ENCODE measurements at places on chromosomes 12 and 14.

DNA sequence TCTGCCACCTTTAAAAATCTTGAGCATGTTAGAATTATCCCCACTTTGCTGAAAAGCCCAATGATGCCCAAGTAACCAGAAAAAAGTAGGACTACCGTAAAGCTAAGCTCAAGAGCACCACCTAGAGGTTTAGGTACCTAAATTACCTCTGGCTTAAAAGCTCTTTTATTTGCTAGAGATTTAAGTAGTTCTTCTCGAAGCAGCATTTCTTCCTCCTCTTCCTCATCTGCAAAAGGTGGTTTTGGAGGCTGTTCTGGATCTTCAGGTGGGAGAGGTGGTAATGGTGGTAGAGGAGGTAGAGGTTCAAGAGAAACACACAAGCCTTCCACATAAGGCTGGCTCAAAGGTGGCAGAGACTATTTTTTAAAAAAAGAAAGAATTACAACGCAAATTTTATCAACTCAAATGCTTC, 26.9 kb downstream of the ZFC3H1 start:
- DNase-seq = peak; percentile 39

- no peak for DNase-seq
Measured at GRCh38 chr12:13209436-13210235, 13.1 kb downstream of the EMP1 start.

- DNase-seq = no peak
Measured at GRCh38 chr14:79658769-79659168, 552.5 kb downstream of the DIO2 start.

DNA sequence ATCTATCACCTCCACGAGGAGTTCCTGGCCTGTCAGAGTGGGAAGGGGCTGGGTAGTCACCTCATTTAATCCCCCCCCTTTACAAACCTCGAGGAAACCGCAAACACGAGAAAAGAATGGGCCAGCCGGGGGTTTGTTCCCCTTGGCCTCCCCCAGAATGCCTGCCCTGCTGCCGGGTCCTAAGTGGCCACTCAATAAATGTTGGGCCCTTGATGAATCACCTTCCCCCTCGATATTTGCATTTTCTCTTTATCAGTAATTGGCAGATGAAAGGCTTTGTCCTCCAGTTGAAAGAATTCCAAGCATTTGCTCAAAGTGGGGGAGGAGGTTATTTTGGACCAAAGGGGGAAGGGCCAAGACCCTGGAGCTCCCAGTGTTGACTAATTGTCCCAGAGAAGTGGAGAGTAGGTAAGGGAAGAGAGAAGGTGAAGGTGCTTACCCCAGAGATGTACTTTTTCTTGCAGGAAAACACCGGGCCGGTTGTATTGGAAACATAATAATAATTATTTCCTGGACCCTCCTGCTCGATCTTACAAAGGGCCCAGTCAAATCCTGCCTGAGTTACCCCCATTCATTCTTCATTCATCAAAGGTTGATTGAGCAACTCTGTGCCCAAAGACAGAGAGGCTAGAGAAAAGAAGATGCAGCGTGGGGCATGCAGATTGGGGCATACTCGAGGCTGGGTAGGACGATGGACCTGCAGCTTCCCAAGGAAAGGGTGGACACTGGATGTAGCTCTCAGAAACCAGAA, 1.9 kb upstream of the KDM2B start:
- peak; percentile 39 for DNase-seq

DNA sequence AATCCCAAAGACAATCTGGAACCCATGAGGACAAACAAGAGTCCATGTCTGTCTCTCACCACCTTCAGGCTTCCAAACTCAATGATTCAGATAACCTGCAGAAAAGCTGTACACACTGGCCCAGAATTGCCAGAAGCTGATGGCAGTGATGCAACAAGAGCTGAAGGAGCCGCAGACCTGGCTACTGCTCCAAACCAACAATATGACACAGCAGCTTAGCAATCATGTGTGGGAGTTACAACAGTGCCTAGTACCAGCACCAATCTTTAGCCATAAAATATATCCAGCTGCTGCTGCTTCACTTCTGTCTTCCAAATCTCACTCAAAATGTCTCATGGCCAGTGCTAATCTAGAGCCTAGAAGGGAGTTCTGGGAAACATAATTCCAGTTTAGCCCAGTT, 22.0 kb downstream of the RPS6KA5 start:
- DNase-seq = no peak

- DNase-seq = peak; percentile 71
Measured at GRCh38 chr14:75715926-75716780, 55.1 kb downstream of the TTLL5 start.

DNA sequence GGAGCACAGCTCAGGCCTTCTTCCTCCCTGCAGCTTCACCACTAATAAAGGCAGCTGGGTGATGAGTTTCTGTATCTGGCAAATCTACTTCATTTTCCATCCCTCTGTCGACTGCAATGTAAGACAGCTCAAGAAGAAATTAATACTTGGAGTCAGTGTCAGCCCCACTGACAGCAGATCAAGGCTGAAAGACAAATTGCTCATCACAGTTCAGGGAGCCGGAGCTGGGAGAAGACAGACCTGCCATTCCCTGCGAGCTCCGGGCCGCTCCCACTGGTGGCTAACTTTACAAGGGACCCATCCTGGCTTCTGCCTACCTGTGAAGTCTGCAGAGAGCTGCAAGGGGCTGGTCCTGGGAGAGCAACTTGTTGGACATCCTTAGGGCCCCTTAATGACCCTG, 49.8 kb downstream of the CCDC60 start:
- no peak for DNase-seq

- no peak for DNase-seq
Measured at GRCh38 chr12:75868501-75868900, 163.1 kb downstream of the PHLDA1 start.

- DNase-seq = no peak
Measured at GRCh38 chr12:92404921-92405320, 259.3 kb upstream of the BTG1 start.

- no peak for DNase-seq
Measured at GRCh38 chr12:24099576-24099975, 150.1 kb upstream of the SOX5 start.

- DNase-seq = no peak
Measured at GRCh38 chr12:6189028-6189427, 11.2 kb upstream of the CD9 start.

GRCh38 chr14:86723254-86723624, 1193.3 kb downstream of the FLRT2 start:
- DNase-seq = no peak

GRCh38 chr14:68563251-68564131, 229.4 kb downstream of the ZFP36L1 start:
- DNase-seq = no peak

DNA sequence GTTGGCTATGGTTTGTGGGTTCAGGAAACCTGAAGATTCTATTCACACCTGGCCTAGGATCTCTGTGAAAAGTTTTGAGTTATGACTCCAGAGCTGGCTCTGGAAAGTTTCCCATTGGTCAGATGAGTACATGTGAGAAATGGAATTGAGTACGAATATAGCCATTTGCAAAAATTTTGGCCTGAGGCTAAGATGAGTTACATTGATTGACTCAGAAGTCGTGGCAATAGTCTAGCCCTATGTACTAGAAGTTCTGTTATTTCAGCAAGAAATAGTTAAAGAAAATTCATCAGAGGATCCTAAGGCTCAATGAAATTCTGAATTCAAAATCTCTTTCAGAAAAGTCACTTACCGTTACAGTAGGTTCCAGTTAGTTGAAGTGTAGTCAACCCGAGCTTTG, 109.9 kb downstream of the PTCSC3 start:
- DNase-seq = no peak

DNA sequence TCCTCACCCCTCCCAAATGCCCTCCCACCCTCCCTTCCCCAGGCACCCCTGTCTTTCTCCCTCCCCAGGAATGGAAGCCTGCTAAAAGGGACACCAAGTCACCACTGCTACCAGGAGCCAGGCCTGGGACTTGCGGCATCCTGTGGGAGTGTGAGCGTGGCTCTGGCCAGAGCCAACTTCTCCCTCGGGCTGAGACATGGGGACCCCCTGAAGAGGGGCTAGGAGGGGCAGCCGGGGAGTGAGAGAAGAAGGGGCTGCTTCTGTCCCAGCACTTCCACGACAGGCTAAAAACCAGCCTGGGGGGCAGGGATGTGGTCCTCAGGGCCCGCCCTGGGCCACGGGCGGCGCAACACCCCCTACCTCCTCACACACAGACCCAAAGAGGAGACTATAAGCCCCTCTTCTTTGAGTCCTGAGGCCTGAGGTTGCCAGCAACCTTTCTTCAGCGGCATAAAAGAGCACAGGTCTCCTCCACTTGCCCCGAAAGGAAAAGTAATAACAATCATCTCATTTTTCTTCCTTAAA, 278.9 kb downstream of the DPF3 start:
- no peak for DNase-seq

- DNase-seq = no peak
Measured at GRCh38 chr14:103045371-103045869, 11.9 kb downstream of the CDC42BPB start.

DNA sequence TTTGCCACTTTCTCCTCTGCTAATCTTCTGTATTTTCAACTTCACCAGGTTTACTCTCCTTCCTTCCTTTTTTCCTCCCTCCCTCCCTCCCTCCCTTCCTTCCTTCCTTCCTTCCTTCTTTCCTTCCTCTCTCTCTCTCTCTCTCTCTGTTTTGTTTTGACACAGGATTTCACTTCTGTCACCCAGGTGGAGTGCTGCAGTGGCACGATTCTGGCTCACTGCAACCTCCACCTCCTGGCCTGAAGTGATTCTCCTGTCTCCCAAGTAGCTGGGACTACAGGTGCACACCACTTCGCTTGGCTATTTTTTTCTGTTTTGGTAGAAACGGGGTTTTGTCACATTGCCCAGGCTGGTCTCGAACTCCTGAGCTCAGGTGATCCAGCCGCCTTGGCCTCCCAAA, 181.2 kb upstream of the BTG1 start:
- no peak for DNase-seq

- peak; percentile 10 for DNase-seq
Measured at GRCh38 chr12:81520064-81520945, 238.8 kb downstream of the PPFIA2 start.

DNA sequence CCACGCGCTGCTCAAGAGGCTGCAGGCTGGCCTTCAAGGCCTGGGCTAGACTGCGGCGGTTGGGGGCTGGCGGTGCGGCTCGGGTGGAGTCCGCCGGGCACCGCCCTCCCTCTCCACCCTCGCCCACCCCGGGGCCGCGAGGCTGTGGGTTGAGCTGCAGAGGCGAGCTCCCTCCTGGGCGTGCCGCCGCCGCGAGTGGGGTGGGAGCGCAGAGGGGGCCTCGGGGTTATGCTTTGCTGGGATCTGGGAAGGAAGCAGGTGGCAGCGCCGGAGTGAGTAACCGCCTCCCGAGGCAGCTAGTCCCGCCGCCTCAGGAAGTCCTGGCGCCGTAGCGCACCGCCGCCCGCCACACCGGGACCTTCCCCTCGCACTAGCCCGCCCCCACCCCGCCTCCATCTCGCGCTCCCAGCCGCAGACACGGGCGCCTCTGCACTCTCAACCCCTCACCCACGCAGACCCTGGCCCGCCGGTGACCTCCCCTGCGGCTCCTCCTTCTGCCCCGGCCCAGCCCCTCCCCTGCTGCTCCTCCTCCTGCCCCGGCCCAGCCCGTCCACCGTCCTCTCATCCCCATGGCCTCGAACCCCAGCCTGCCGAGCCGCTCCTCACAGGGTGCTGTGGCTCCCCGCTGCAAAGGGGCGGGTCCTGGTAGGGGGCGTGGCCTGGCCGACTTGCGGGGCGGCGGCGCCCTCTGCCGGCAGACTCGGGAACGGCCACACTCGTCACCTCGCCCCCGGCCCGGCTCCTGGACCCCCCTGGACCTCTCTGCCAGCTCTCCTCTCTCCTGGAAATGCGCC, 16.6 kb downstream of the TAMALIN start:
- DNase-seq = peak; percentile 48

GRCh38 chr14:49761839-49762551, 6.0 kb upstream of the KLHDC2 start:
- DNase-seq = peak; percentile 53

DNA sequence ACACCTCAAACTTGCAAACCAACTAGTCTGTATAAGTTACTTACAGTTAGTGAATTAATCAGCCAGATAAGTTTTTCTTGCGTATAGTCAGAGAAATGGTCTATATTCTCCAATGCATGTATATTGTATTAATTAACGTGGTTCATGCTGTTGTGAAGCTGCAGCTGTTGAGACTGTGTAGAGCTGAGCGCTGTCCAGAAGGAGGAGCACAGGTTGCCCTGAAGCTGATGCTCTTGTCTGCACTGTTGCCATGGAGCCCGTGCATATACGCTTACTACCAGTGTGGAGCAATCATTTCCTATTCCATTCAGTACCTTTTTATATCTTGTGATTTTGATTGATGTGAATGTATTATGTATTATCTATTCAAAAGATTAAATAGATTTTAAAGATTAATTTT, 74.3 kb upstream of the ARID2 start:
- DNase-seq = no peak

DNA sequence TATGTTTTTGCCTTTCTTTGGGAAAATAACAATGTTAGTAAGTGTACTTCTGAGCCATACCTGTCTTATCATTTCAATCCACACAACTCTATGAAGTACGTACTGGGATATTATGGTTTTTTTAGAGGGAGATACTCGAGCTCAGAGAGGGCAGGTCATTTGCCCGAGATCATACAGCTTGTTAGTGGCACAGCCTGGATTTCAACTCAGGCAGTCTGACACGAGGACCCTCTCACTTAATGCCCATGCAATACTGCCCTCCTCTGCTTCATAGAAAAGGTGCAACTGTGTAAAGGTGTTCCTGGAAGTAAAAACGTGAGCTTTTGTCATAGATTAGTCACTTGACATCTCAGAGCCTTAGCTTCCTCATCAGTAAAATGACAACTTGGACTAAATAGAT, 128.0 kb downstream of the NDUFA12 start:
- peak; percentile 31 for DNase-seq

DNA sequence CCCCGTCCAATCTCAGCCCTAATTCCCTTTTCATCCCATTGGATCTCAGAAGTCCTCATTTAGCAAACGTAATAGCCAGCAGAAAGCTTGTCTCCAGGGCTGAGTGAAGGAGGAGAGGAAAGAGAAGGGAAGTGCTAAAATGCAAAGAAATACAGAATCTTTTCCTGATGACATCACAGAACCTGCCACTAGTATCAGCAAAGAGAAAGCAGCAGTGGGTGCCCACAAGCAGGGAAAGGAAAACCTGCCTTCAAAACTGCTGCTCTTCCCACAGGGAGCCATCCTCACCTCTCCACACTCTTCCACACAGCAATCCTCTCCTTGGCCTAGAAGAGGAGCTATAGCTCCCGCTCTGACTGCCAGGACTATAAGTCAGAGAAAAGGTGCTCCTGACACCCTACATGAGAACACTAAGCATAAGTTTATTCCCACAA, 11.3 kb downstream of the MED13L start:
- no peak for DNase-seq

DNA sequence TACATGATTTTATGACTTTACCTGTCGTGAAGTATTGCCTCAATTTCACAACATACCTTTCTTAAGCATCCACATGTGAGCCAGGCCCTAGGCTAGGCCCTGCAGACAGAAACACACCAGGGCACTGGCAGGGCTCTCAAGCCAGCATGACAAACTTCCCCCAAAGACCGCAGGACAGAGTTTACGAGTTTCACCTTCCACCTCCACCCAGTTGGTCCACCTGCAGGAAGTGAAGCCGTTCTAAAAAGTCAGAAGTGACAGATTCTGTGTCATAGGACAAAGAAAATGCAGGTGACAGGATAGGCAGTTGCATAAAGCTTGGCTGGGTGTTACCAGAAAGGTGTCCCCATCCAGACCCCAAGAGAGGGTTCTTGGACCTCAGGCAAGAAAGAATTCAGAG, 382.3 kb downstream of the PCNX1 start:
- DNase-seq = no peak
